ENCODE measurements at places on chromosomes 5 and 9.

GRCh38 chr9:82254646-82255367, 266.2 kb downstream of the SPATA31D1 start:
- DNase-seq, result no peak

DNA sequence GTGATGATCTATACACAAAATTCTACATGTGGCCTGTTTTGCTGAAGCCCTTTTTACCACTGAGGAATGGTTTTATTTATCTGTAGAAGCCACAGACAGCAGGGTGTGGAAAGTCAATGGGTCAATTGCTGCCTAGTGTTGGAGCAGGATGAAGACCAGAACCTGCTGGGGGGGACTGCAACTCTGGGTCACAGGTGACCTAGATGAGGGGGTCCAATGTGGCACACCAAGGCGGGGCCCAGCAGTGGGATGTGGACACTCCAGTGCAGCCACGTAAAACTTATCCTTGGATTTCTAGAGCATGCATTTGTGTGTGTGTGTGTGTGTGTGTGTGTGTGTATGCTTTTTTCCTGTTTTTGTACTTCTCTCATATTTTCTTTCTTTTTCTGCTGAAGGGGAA, 147.5 kb upstream of the PHYKPL start:
- DNase-seq, result no peak

GRCh38 chr9:70091103-70091502, 47.5 kb downstream of the MAMDC2 start:
- no peak for DNase-seq

- no peak for DNase-seq
Measured at GRCh38 chr9:22455181-22455580, 8.6 kb downstream of the DMRTA1 start.

- DNase-seq, result no peak
Measured at GRCh38 chr5:34756781-34757624, 82.0 kb upstream of the TTC23L start.

GRCh38 chr5:367358-368130, 46.0 kb downstream of the AHRR start:
- DNase-seq, result no peak

DNA sequence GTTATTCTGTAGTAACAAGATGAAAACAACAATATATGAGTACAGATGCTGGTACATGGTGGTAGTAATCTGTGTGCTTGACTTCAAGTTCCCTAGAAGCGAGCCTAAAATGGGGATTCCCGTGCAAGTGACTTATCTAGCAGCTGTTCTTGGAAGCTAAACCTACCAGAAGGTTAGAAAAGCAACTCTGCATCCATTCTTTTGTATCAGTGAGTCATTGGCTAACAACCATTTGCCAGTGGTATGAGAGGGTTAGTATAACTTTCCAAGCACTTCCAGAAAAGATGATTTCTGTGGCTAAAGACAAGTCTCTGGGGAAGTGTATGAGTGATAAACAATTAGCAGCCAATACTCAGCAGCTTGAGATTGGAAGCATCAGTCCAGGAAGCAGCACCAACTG, 787.7 kb upstream of the CDH6 start:
- DNase-seq, result no peak

- peak; percentile 73 for DNase-seq
Measured at GRCh38 chr9:36572515-36573418, at the start of gene MELK. Gene MELK (plus strand): TSS chr9:36572895. CDS start chr9:36581682, 8,787 bp downstream.

GRCh38 chr9:37102486-37102885, 17.9 kb upstream of the ZCCHC7 start:
- no peak for DNase-seq

DNA sequence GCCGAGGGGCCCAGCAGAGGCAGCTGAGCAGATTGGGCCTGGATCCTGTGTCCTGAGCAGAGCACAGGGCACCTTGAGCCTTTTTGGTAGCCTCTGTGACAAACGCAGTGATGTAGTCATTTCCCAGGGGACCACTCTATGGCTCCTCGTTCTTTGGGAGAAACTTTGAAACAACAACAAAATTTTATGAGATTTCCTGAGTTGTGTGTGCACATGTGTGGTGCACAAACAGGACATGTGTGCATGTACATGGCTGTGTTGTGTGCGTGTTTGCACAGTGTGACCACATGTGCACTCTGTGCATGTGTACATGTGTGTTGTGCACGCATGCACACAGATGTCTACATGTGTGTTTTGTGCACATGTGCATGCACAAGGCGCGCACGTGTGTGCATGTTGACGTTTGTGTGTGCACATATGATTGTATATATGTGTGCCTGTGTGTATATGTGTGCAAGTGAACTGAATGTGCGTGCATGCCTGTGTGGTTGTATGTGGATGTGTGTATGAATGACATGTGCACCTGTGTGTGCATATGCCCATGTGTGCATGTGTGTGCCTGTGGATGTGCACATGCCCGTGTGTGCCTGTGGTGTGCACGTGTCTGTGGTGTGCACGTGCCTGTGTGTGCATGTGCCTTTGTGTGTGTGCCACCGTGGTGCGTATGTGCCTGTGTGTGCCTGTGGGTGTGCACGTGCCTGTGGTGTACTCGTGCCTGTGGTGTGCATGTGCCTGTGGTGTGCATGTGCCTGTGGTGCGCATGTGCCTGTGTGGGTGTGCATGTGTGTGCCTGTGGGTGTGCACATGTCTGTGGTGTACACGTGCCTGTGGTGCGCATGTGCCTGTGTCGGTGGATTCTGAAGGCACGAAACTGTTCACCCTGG, 221.6 kb downstream of the CACNA1B start:
- DNase-seq, result no peak

DNA sequence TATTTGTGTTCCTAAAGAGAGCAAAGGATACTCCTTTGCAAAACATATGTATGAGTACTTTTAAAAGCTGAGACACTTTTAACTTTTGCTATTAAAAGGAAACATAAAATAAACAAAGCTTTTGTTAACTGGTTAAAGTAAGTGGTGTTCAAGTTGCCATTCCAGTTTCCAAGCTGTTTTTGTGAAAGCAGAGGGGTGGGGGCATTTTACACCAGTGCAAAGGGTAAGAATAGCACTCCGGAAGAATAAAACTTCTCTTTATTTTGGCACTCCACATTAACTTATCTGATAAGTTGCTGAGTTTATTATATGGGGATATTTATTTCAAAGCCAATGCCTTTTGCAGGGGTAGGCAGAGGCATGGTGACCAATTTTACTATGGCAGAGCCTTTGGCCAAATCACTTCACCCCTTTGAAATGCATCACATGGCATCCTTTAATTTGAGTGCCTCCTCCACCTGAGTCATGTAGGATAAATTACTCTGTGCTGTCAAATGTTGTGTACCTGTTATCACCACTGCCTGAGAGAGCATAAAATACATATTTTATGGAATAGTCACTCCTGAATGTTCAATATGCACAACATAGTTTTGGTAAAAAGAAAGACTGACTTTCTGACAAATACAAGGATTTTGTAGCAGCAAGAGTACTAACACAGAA, 62.9 kb downstream of the MLLT3 start:
- DNase-seq, result no peak

- no peak for DNase-seq
Measured at GRCh38 chr5:175614223-175614815, 43.6 kb upstream of the HRH2 start.

DNA sequence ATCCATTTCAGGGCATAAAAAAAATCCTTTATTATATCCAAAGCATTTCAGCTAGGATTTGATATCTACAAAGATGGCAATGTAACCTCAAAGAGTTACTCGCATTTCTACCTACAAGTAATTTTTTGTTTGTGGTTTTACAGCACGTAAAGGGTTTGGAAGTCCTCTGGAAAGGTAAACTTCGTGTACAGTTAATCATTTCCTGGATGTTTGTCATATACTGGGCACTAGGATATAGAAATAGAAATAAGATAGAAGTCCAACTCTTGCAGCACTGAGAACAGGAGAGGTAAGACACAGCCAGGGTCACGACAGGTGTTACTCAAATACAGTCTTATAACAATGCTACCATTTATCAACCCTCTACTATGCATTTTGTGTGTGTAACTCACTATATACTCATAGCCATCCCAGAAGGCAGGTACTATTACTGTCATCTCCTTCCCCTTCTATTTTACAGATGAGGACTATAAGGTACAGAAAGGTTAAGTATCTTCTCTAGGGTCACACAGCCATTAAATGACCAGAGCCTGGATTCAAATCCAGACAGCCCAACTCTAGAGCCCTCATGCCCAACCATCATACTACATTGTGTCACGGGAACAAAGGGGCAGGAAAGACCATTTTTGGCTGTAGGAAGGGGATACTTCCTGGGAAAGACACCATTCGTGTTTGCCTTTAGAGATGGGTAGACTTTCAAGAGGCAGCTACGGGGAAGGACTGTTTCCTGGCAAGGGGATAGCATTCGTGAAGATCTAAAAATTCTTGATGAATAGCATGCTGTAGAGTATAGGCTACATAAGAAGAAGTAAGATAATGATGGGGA, 19.0 kb downstream of the NDUFA8 start:
- no peak for DNase-seq

- DNase-seq, result no peak
Measured at GRCh38 chr5:168696611-168697010, 117.4 kb upstream of the PANK3 start.

DNA sequence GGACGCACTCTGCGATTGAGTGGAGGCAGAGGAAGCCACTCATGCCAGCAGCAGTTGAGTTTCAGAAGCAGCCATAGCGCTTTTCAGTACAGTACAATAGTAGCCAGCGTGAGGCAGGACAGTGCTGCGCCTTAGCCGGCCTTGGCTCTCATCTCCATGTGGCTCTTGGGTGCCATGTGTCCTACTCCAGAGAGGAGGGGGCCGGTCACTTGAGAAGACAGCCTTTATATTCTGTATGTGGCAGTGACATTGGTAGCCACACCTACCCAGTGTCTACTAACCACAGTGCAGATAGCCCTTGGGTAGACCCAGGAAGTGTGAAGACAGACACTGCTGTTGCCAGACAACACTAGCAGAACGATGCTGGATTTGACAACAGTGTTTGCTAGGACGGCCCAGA, 42.3 kb downstream of the FAM78A start:
- no peak for DNase-seq

GRCh38 chr5:109016300-109016699, 268.6 kb downstream of the FER start:
- DNase-seq, result no peak

DNA sequence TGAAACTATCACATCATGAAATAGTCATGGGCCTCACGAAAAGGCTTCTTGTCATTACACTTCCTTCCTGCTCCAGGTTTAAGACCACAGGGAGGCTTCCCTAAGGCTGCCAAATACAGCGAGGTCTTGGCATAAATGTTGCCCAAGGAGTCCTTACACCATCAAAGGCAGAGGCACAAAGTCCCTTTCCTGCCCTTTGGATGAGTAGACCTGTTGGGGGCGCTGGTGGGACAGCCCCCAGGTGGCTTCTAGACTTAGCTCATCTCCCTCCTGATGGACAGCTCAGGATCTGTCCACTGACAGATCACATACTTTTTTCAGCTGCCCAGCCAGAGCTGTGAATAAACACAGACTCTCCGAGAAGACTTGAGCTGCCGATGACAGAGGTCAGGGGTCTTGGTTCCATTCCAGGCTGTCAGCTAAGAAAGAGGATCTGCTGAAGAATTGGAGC, 15.5 kb upstream of the MEGF9 start:
- DNase-seq, result no peak

DNA sequence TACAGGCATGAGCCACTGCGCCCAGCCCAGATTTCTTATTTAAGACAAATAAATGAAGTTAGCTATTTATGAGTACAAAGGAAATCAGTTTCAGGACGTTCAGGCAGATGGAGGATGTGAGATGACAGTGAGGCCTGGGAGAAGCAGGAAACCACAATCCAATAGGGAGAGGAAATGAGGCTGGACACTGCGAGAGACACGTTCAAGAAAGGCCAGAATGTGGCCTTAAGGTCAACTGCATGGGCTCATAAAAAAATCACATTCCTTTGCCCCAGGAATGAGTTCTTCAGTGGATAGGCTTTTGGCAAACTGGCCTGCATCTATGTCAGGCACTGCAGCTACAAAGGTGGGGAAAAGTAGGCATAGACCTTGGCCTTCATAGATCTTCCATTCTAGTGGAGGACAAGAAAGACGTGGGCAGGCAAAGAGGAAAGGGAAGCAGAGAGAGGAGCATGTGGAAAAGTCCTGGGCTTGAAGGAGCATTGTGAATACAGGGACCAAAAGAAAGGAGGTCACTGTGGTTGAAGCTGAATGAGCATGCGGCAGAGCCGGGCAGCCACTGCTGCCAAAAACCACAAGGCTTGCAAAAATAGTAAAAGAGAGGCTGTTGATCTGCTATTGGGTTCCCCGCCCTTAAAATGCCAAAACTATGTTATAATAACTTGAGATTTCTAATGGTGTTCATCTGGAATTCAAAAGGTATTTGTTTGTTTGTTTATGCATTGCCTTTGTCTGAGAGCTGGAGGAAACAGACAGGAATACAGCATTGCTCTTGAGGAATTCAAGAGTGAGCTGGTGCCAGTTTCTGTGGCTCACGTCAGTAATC, 133.0 kb downstream of the GNA14 start:
- no peak for DNase-seq

- no peak for DNase-seq
Measured at GRCh38 chr9:89879701-89880100, 274.9 kb downstream of the GADD45G start.

- no peak for DNase-seq
Measured at GRCh38 chr5:95825495-95825894, 3.0 kb upstream of the GLRX start.

DNA sequence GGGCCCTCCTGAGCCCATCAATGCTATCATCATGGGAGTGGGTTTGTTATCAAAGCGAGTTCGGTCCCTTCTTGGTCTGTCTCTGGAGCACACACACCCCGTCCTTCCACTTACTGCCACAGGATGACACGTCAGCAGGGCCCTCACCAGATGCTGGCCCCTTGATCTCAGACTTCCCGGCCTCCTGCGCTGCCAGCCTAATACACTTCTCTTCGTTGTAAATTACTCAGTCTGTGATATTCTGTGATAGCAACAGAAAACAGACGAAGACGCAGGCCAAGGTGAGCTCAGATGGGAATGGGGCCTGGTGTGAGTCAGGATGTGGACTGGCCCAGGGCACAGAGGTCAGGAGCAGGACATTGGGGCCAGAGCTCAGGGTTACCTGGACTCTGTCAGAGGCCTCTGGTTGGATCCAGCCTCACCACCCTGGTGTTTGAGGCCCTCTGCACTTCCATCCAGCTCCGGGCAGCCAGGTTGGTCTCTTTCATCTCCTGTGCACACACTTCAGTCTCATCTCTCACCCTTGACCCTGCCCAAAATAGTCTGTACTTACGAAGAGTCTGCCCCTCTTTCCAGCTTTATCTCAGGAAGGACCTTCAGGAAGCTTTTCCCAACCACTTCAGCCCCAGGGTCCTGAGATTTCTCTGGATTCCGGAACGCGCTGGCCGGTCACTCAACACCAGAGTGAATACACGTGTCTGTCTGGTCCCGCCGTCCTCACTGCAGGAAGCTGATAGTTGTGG, 26.0 kb upstream of the CNOT6 start:
- no peak for DNase-seq

GRCh38 chr9:70975821-70976220, 145.6 kb downstream of the TRPM3 start:
- no peak for DNase-seq

GRCh38 chr5:14341571-14342230, 198.6 kb downstream of the TRIO start:
- DNase-seq, result no peak

DNA sequence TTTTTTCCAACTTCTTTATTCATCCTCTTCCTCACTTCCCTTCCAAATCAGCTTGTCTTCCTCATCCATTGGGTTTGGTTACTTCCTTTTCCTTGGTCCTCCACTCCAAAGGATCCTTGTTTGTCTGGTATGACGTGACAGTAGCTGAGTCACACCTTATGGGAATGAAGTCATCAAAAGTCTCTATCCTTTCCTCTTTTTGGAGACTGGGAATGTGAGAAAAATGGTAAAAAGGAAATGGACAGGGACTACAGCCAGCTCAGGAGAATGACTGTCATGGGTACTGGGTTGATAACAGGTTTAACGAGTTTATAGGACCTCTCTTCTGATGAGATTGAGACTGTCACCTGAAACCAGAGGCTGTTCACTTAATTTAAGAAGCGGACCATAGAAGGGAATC, 76.2 kb upstream of the MYO10 start:
- no peak for DNase-seq

Data from NCI-H1105 treated with DMSO at 0.1 percent for 48 hours (cell line).